ENCODE measurements at places on chromosomes 5 and 9.

GRCh38 chr9:123335986-123336329, 20.0 kb upstream of the CRB2 start:
- DNase-seq: no peak

- no peak for DNase-seq
These were observed 216.5 kb downstream of the SEC61B start for GRCh38 chr9:99438596-99438995.

DNA sequence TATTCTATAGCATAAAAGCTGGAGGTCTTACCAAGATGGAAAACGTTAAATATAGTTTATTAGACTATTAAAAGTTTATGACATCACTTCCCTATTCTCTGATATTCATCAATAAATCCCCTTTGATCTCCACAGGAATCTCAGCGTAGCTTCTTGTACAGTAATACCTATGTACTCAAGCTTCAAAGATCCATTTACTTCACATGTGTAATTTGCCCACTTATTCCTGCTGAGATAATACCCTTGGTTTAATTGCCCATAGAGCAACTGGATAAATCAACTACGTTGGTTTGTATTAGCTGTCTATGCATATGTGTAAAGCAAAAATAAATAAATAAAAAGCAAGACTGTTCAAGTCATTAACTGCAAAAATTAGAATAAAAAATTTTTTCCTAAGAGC, 219.7 kb downstream of the EFNA5 start:
- DNase-seq: no peak

GRCh38 chr5:14414007-14414406, 167.6 kb upstream of the OTULINL start:
- no peak for DNase-seq

DNA sequence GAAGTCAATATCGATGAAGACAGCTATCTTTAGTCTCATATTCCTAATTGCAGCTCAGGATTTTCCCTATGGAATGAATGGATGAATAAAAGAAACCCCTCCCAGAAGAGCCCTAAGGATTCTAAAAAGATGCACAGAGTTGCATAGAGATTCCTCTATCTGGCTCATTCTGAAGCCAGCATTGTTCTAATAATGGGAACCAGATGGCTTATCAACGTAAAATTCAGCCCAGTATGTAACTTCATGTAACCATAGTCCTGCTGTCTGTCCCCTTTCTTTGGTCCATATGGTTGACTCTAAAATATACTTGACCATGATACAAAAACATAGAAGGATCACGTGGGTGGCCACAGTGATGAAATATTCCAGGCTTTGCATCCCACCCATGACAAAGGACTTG, 508.6 kb downstream of the RASEF start:
- no peak for DNase-seq

GRCh38 chr9:135247227-135247930, 159.9 kb downstream of the OLFM1 start:
- no peak for DNase-seq

- DNase-seq: peak; percentile 10
These were observed 217.0 kb downstream of the AP3B1 start for GRCh38 chr5:78077369-78078068.

DNA sequence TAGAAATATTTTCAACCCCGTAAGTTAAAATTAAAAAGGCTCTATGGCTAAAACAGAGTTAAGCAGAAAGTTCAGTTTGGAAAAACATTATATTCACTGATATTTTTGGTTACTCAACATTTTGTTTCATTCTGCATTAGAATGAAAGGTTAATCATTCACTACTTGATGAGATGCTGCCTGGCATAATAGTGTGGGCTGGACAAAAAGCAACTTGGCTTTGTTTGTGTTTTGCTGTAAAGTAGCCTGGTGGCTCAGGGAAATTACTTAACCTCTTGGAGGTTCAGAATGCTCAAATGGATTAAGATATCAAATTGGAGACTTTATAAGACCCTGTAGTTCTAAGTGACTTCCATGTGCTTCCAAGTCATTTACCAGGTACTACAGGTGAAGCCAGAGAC, 367.4 kb upstream of the TRPC7 start:
- no peak for DNase-seq

DNA sequence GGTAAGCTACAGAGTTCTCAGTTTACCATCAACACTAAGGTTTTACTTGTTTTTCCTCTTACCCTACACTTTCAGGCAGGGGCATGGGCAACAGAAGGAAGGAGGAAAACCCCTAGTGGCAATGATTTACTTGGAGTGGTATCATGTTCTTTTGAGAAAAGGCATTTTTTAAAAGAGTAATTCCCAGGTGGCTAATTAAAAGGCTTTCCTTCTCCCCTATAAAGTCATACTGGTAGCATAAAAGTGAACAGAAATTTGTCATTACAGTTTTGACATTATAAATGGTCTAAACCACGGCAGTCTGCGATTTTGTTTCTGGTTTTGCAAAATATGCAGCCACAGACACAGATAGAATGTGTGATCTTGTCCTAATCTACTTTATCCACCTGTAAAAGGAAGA, 30.9 kb upstream of the OR2K2 start:
- no peak for DNase-seq

GRCh38 chr5:21159510-21160059, 1171.6 kb upstream of the CDH18 start:
- DNase-seq: peak; percentile 12

DNA sequence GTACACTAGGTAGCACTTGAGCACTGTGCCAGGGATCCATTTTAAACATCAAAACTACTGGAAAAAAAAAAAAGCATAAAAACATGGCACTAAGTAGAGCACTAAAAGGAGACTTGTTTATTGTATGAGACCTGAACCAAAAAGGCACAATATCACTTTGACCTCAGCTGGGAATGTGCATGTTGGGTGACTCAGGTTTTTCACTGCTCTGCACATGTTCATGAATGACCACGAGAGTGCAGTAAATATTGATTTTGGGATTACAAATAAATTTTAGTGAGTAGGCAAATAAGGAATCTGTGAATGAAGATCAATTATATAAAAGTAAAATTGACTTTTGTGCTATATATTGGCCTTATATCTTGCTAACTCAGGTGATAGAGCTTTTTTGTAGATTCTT, 11.8 kb downstream of the RMI1 start:
- peak; percentile 15 for DNase-seq

- no peak for DNase-seq
These were observed 75.1 kb upstream of the RUFY1 start for GRCh38 chr5:179475208-179475751.

DNA sequence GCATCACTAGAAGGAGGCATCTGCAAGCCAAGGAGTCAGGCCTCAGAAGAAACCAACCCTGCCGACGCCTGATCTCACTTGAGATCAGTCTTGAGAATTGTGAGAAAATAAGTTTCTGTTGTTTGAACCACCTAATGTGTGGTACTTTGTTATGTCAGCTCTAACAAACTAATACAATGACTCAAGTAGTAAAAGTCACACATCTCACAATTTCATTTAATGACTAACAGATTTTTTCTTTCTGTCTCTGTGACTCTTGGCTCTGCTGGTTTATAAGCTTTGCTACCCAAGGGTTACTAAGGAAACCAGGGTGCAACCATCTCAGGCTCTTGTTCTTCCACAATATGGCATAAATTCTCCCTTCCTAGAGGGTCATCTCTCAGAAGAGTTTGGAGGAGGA, 315.8 kb upstream of the GRAMD2B start:
- no peak for DNase-seq

DNA sequence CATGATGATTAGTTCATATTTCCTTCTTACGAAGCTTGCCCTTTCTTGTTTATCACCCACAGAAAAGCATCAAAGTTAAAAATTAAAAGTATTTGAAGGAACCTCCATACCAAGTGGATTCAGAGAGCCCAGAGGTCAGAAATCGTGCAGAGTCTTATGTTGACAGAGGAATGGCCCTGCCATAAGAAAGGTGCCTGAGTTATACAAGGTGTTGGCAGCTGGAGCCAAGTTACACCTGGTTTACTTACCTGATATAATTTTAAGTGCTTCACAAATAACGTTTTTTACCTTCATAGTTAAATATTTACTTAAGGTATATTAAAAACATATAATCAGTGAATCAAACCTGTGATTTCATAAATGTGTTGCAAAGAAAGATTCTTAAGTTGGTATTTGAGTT, 42.3 kb upstream of the DHFR start:
- no peak for DNase-seq

- no peak for DNase-seq
These were observed 12.4 kb downstream of the ITGA2 start for GRCh38 chr5:53001541-53001940.

- peak; percentile 83 for DNase-seq
These were observed 37.7 kb upstream of the STXBP1 start for GRCh38 chr9:127574072-127574993.

- DNase-seq: no peak
These were observed 627 bp downstream of the ARRDC1 start for GRCh38 chr9:137606005-137606621.

- DNase-seq: peak; percentile 55
These were observed at the start of gene MPDZ for GRCh38 chr9:13279284-13280141. TSS of gene MPDZ (minus strand) at chr9:13279692. CDS start at chr9:13250315, 29,377 bp downstream.

GRCh38 chr9:133347515-133347984, 381 bp downstream of the MED22 start:
- peak; percentile 67 for DNase-seq

- DNase-seq: no peak
These were observed 2.5 kb downstream of the GPBP1 start for GRCh38 chr5:57176350-57176857.

DNA sequence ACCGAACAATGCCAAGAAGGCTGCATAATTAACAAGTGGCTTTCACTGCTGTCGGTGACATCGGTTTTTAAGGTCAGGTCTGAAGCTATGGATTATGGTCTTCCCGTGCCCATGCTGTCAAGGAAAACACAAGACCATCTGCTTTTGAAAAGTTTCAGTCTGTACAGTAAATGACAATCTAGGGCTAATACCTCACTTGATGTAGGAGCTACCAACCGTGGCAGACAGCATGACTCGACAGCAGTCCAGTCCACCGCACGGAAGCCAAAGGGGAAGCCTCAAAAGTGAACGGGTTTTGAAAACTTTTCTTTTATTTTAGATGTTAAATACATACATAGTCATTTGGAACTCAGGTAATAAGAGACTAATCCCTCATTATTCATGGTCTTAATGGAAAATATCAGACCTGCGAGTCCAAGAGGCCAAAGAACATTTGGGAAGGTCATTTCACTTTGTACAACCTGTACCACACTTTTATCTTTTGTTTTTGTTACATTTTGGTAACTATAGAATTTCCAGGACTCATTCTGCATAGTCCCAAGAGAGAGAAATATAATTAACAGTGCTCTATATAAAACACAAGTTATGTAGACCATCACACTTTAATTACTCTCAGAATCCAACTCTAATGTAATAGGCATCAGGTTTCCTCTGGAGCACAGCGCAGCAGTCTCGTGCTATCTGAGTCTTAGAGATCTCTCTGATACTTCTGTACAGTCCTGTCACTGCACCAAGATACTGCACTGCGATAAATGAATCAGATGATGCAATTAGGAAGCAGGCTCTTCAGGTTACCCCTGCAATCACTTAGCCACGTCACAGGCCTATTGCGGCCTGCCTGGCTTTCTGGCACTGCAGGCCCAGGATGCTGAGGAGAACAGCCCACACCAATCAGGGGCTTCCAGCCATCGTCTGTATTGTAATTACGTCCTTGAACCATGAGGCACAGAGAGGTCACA, 184.9 kb downstream of the FANCC start:
- DNase-seq: no peak

GRCh38 chr9:131651599-131651998, 88.3 kb downstream of the RAPGEF1 start:
- peak; percentile 68 for DNase-seq

- no peak for DNase-seq
These were observed 213.8 kb downstream of the MLLT3 start for GRCh38 chr9:20408513-20408912.

DNA sequence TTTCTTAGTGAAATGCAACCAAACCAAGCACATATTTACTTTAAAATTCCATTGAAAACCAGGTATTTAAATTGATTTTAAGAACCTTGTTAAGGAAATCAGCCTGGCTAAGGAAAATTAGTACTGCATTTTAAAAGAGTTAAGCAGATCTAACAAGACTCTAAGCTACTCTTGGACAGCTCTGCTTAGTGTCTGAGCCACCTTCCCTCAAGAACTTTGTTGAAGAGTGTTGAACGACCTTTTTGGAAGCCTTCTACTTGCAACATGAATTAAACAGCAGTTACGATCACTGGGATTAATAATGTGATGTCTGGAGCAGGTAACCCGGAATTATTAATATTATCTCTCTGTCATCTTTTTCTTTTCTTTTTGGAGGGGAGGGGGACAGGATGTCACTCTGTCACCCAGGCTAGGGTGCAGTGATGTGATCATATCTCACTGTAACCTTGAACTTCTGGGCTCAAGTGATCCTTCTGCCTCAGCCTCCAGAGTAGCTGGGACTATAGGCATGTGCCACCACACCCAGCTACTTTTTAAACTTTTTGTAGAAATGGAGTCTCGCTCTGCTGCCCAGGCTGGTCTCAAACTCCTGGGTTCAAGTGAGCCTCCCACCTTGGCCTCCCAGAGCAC, 74.7 kb downstream of the ANKRD55 start:
- no peak for DNase-seq

DNA sequence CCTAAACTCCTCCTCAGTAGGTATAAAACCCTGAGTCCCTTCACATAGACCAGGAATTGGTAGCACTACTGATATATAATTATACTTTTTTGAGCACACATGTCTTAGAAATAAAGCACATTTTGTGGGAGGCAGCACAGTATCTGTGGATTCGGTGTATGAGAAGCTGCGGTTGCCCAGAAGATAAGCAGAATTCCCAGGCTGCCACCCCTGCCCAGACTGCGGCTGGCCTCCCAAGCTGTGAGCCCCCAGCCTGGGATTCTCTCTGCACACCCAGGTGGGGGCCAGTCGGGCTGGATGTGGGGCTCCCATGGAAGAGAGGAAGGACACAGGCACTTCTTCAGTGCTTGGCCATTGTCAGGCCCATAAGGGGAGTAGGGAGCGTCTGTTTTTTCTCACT, 25.6 kb upstream of the ANGPTL2 start:
- no peak for DNase-seq

- no peak for DNase-seq
These were observed 143.9 kb downstream of the OR2K2 start for GRCh38 chr9:111186021-111186530.

GRCh38 chr5:170488570-170488969, 15.2 kb upstream of the KCNIP1 start:
- DNase-seq: no peak

DNA sequence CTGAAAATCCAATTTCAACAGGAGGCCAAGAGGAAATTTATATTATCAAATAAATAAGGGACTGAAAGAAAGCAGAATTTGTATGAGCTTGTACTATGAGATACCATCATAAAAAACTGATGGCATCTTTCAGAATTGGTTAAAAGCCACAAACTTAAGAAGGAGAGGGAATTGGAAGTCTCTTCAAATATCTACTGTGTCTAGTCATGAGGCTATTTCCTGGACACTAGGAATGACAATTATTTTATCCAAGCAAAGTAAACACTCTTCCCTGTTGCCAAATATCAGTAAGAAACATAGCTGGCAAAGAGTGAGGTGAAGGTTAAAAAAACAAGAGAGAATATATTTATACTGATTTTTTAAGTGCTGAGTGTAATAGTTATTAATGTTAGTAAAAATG, 101.5 kb upstream of the ARRDC3 start:
- no peak for DNase-seq

- DNase-seq: no peak
These were observed 76.9 kb downstream of the ST8SIA4 start for GRCh38 chr5:100826133-100826532.

GRCh38 chr5:35483191-35483590, 134.5 kb upstream of the SPEF2 start:
- no peak for DNase-seq

- DNase-seq: no peak
These were observed 229.5 kb upstream of the PAPPA start for GRCh38 chr9:115923903-115924668.
